ENCODE measurements at places on chromosomes 6 and 20.

DNA sequence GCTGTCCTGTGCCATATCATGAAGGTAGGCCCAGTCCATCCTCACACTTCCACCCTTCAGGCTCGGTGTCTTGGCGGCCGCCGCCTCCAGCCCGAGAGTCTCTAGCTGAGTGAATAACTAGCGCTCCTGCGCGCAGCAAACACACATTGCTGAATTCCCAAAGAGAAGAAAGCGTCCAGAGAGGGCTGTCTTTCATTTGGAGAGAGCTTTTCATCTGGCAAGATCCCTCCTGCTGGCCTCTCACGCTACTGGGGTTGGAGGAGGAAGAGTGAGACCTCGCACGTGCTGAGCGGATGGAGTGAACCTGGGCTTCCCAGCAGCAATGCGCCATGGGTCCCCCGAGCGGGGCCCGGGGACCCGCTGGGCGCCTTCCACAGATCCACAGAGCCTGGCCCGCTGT lies 73.2 kb downstream of the NCR2 start:
- no peaks in the 10 kb centered on the region for H3K4me1 ChIP-seq
- H3K27ac ChIP-seq, result no peak overlapping the region
- no peaks in the 10 kb centered on the region for H3K27me3 ChIP-seq
- H3K4me3 ChIP-seq, result peak overlapping the region; percentile 26
- DNase-seq, result no peak

DNA sequence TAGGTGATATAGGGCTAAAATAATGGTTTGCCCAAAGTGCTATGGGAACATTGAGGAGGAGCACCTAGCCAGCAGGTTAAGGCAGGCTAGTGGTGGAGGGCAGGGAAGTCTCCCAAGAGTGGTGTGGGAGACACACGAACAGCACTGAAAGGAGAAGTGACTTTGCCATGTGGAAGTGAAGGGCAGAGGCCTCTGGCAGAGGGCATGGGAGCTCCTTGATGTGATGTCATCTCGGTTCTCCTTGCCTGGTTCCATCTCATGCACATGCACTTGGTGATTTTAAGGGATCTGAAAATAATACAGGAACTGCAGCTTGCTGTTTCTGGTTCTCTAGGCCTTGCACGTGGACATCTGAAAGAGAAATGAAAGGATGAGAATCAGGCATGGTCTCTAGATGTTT lies 4.7 kb upstream of the MAP3K4 start:
- no peaks in the 10 kb centered on the region for H3K27me3 ChIP-seq
- no peak for DNase-seq
- no peak overlapping the region for H3K27ac ChIP-seq
- H3K4me3 ChIP-seq, result no peak overlapping the region
- no peaks in the 10 kb centered on the region for H3K36me3 ChIP-seq

DNA sequence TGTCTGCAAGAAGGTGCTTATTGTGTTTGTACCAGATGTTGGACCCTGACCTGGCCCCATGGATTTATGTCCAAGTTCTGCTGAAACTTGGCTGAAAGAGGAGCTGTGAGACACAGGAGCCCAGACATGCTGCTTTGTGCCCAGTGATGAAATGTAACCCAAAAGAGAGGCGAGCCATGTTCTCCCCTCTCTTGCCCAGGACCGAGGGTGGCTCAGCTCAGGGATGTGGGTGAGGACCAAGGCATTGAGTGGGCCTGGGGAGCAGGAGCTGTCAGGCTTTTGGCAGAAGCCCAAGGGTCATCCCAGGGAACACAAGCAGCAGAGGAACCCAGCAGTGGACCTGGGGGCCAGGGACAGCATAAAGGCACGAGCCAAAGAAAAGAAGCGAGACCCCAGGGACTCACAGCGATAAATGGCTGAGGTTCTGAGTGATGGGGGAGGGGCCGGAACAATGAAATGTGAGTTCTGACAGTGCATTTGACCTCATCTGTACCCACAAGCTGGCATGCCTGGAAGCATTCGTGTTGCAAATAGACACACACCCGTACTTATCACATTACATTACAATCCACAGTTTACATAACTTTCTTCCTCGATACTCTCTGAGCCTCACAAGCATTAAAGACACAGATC lies 363.4 kb upstream of the JARID2 start:
- H3K27me3 ChIP-seq, result no peaks in the 10 kb centered on the region
- H3K36me3 ChIP-seq, result no peaks in the 10 kb centered on the region
- H3K4me1 ChIP-seq, result no peaks in the 10 kb centered on the region
- H3K4me3 ChIP-seq, result no peak overlapping the region
- H3K27ac ChIP-seq, result no peak overlapping the region
- no peak for DNase-seq

GRCh38 chr6:158185729-158186456 lies 17.7 kb downstream of the GTF2H5 start:
- DNase-seq, result no peak
- peaks cover 4% of the 10 kb centered on the region for H3K4me1 ChIP-seq
- H3K27me3 ChIP-seq, result no peaks in the 10 kb centered on the region
- H3K36me3 ChIP-seq, result no peaks in the 10 kb centered on the region
- H3K4me3 ChIP-seq, result no peak overlapping the region

DNA sequence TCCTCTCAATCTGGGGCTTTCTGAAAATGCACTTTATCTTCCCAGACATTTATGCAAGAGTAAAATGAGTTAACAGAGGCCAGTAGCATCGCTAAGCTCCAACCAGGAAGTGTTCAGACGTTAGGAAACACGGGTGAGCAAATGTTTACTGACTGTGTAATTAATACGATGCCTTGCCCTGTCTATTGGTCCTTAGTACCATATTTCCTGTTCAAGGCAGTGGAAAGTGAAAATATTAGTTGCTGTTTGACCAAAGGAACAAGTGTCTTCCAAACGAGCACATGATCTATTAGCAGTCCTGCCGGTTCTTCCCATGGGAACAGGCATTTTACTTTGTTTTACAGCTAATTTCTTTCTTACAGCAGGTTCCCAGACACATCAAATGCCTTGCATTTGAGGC lies 311.1 kb upstream of the JAG1 start:
- H3K27me3 ChIP-seq, result no peaks in the 10 kb centered on the region
- no peak for DNase-seq
- H3K4me3 ChIP-seq, result no peak overlapping the region
- no peak overlapping the region for H3K27ac ChIP-seq
- no peaks in the 10 kb centered on the region for H3K36me3 ChIP-seq

GRCh38 chr20:36989797-36990196 lies 38.3 kb upstream of the SAMHD1 start:
- no peak overlapping the region for H3K4me3 ChIP-seq
- no peaks in the 10 kb centered on the region for H3K36me3 ChIP-seq
- no peaks in the 10 kb centered on the region for H3K4me1 ChIP-seq

DNA sequence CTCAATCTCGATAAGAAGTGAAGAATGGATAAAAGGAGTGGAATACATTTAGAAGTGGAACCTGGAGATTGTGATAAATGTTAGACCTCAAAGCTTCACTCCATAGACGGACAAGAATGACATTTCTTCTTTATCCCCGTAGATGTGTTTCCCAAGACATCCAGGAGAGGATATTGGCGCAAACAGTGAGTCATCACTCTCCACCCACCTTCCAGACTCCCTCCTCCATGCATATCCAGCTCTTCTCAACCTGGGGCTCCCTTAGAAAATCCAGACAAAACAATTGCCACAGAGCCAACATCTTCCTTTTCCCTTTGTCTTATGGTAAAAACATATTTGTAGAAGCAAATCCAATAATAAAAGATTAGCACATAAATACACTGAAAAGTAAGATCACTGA lies 586.1 kb downstream of the PTPRT start:
- H3K4me1 ChIP-seq, result no peaks in the 10 kb centered on the region
- no peaks in the 10 kb centered on the region for H3K27me3 ChIP-seq
- no peaks in the 10 kb centered on the region for H3K36me3 ChIP-seq
- H3K4me3 ChIP-seq, result no peak overlapping the region
- DNase-seq, result no peak

DNA sequence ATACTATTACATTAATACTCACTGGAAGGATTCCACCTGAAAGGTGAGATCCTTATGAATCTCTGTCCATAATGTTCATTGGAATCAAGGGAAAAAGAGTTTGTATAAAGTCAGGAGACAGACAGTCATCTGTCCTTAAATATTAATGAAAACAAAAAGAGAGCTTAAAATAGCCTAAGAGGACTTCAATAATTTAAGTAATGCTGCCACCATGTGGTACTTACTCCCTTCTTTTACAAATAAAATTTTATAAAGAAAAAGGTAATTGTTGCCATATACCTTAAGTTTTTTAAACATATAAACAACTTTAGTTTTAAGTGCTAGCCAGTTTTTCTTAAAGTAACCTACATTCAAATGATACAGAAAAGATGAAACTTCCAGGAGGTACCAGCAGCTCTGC lies 5.1 kb downstream of the BLOC1S5 start:
- no peak overlapping the region for H3K27ac ChIP-seq
- no peaks in the 10 kb centered on the region for H3K36me3 ChIP-seq
- no peak for DNase-seq
- H3K4me1 ChIP-seq, result no peaks in the 10 kb centered on the region

DNA sequence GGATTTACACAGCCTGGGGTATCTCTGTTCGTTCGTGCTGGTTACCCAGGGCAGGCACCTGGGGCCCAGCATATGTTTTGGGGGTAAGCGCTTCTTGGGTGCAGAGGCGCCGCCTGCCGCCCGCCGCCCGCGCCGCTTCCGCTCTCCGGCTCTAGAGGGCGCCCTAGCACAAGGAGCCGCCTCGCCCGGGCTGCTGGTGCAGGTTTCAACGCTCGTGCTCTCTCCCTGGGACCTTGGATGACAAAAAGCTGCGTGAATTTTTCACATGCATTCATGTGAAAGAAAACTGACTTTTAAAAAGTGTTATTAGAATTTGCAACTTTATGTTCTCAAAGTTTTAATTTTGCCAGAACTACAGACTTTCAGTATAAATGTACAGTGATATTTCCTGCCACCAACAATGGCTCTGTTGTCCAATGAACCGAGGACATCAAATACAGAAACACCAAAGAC lies 32.5 kb downstream of the PRR18 start:
- no peaks in the 10 kb centered on the region for H3K4me1 ChIP-seq
- H3K27ac ChIP-seq, result no peak overlapping the region
- no peak overlapping the region for H3K4me3 ChIP-seq
- DNase-seq, result peak; percentile 79
- no peaks in the 10 kb centered on the region for H3K27me3 ChIP-seq
- H3K36me3 ChIP-seq, result no peaks in the 10 kb centered on the region

DNA sequence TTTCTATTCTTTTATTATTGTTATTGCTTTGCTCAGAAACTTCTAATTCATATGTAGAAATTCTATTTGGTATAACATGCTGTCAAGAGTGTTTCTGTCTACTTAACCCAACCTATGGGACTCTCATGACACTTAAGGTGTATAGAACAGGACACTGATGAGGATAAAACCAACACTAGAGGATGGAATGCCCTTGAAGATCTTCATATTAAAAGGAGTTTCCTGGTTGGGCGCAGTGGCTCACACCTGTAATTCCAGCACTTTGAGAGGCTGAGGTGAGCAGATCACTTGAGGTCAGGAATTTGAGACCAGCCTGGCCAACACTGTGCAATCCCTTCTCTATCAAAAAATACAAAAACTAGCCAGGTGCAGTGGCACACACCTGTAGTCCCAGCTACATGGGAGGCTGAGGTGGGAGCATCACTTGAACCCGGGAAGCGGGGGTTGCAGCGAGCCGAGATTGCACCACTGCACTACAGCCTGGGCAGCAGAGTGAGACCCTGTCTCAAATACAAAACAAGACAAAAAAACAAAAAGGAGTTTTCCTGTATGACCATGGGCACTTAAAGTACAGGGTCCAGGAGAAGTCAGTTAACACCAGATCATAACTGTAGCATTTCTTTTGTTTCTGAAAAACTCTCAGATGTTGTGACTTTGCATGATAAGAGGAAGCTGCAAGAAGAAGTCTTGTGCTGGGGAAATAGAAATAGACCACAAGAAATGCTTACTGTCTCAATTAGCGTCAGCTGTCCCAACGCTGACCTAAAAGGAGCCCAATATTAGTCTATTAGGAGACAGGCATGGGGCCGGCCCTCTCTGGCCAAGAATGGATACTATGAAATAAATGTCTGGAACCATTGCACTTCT lies 38.9 kb upstream of the CD2AP start:
- H3K27ac ChIP-seq, result no peak overlapping the region
- no peaks in the 10 kb centered on the region for H3K36me3 ChIP-seq
- H3K27me3 ChIP-seq, result no peaks in the 10 kb centered on the region
- H3K4me1 ChIP-seq, result no peaks in the 10 kb centered on the region
- DNase-seq, result peak; percentile 28

DNA sequence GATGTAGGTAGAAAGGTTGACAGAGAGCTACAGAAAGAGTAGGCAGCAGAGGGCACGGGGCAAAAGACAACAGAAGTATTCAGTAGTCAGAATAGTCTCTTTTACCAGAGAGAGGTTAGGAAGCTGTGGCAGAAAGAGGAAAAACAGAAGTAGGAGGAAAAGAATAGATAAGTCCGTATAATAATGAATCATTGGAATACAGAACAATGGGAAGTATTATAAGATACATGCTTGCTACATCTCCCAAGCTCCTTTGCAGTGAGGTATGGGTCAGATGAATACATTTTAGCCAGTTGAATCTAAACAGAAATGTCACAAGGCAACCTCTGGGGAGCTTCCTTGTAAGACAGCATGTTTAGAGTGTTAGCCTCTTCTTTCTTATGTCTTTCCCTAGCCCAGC lies 570.5 kb upstream of the CITED2 start:
- H3K4me1 ChIP-seq, result peaks cover 25% of the 10 kb centered on the region
- H3K4me3 ChIP-seq, result no peak overlapping the region
- no peaks in the 10 kb centered on the region for H3K27me3 ChIP-seq
- H3K36me3 ChIP-seq, result no peaks in the 10 kb centered on the region
- peak overlapping the region; percentile 55 for H3K27ac ChIP-seq
- DNase-seq, result no peak

- no peaks in the 10 kb centered on the region for H3K4me1 ChIP-seq
- no peak overlapping the region for H3K27ac ChIP-seq
- no peak for DNase-seq
- H3K36me3 ChIP-seq, result no peaks in the 10 kb centered on the region
- no peaks in the 10 kb centered on the region for H3K27me3 ChIP-seq
These were observed 269.1 kb downstream of the PHF3 start for GRCh38 chr6:63904650-63905248.

DNA sequence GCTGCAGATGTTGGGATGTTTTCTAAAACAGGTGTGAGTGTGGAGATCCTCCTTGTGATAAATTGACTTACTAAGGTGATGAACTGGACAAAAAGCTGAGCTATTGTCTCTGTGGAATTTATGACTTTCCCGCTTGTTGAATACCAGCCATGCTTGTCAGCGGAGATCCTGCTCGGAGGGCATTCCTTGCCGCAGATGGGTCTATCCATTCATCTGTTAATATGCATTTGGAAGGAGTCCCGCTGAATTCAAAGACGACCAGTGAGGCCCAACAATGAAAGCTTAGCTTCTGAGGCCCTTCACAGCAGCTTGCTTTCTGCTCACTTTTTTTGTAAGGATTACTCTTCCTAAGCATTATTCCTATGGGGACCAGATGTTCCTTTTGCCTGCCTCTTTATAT lies 124.9 kb downstream of the TIAM2 start:
- DNase-seq, result no peak
- no peaks in the 10 kb centered on the region for H3K27me3 ChIP-seq
- H3K4me3 ChIP-seq, result no peak overlapping the region
- no peaks in the 10 kb centered on the region for H3K36me3 ChIP-seq

Measured in testis (tissue), 5 donors.